Astrocyte (in vitro differentiated cells and primary cell): ENCODE measurements at places on chromosomes 6 and 20. TPM values are rescaled to one million over a fixed set of nuclear protein-coding genes. Genes with fewer than 3 reads are reported as not detected.
A peak's percentile ranks its signal among the peaks of the same experiment; 100 is the strongest.

GRCh38 chr6:42929821-42930360 lies 611 bp downstream of the CNPY3 start:
- no peaks in the 10 kb centered on the region for H3K36me3 ChIP-seq
- H3K27me3 ChIP-seq: no peaks in the 10 kb centered on the region
- peak overlapping the region; percentile 76 for H3K4me3 ChIP-seq
- peaks cover 10% of the 10 kb centered on the region for H3K4me1 ChIP-seq
- peak overlapping the region; percentile 86 for H3K27ac ChIP-seq

DNA sequence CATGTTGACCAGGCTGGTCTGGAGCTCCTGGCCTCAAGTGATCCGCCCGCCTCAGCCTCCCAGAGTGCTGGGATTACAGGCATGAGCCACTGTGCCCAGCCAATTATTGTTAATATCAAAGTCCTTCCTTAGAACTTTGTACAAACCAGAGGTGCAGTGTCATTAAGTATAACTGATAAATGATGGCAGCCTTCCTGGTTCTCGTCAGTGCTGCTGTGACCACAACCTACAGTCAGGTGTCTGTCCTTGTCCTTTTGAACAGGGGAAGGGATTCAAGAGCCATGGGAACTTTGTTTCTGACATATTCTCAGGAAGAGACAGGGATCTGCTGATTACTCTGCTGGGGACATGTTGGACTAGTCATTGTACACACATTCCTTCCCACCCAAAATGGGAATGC lies 103.2 kb upstream of the TIAM2 start:
- no peaks in the 10 kb centered on the region for H3K36me3 ChIP-seq
- no peak overlapping the region for H3K4me3 ChIP-seq
- H3K27ac ChIP-seq: no peak overlapping the region
- peaks cover 7% of the 10 kb centered on the region for H3K4me1 ChIP-seq

DNA sequence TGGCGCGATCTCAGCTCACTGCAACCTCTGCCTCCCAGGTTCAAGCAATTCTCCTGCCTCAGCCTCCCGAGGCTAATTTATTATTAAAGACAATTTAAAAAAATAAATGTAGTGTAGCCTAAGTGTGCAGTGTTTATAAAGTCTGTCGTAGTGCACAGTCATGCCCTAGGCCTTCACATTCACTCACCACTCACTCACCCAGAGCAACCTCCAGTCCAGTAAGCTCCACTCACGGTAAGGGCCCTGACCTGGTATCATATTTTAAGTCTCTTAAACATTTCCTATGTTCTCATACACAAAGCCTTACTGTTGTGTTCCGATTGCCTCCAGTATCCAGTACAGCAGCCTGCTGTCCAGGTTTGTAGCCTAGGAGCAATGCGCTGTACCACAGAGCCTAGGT lies 168.2 kb upstream of the FOXQ1 start:
- peak; percentile 19 for DNase-seq
- H3K4me3 ChIP-seq: no peak overlapping the region
- peak overlapping the region; percentile 62 for H3K27ac ChIP-seq

DNA sequence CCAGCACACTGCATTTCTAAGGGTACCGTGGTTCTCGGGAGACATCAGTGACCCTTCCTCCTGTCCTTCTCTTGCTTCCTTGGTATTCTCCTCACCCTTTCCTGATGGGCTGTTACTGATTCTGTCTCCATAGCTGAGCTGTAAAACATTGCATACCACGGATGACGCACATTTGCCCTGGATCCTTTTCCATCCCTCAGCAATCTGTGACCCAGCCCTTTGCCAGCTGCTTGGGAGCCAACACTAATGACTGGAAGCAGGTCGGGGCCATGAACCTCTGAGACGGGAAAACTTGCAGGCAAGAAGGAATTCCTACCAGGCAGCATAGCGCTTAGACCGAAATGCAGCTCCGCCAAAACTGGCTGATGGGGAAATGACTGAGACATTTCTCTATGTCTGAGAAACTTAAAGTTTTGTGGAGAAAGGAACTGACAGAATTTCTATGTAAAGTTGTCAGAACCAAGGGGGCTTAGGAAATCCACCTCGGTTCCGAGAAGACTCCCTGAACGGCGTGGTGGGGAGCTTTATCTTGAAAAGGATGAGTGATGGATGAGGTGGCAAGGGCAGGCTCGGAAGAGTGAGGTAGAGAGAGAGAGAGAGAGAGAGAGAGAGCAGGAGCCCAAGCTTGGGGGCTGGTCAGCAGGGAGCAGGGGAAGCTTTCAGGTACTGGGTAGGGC lies 19.2 kb downstream of the TUBB2B start:
- H3K4me1 ChIP-seq: peaks cover 40% of the 10 kb centered on the region
- H3K36me3 ChIP-seq: no peaks in the 10 kb centered on the region
- H3K27ac ChIP-seq: peak overlapping the region; percentile 80
- DNase-seq: peak; percentile 96
- H3K27me3 ChIP-seq: no peaks in the 10 kb centered on the region
- H3K4me3 ChIP-seq: peak overlapping the region; percentile 30

- H3K4me1 ChIP-seq: no peaks in the 10 kb centered on the region
- H3K27ac ChIP-seq: no peak overlapping the region
- no peak overlapping the region for H3K4me3 ChIP-seq
- H3K27me3 ChIP-seq: no peaks in the 10 kb centered on the region
- H3K36me3 ChIP-seq: no peaks in the 10 kb centered on the region
These were observed 20.8 kb downstream of the CYP24A1 start for GRCh38 chr20:54153041-54153327.

DNA sequence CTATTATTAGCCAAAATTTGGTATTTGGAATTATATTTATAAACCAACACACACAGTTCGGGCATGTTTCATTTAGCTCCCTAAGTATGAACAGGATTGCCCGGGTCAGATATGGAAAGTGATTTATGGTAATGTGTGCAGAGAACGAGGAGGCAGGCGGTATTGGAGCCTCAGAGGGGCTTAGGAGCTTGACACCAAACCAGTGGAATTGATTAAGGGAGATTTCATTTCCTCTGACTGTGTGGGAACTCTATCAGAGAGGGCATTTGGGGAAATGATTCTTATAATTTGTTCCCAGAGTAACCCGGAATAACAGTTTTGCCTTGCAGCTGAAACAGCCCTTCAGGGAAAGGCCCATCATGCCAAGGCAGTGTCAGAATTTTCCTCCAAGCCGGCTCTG lies 115.1 kb upstream of the SPTLC3 start:
- no peaks in the 10 kb centered on the region for H3K4me1 ChIP-seq
- no peak for DNase-seq
- no peaks in the 10 kb centered on the region for H3K36me3 ChIP-seq
- H3K27ac ChIP-seq: no peak overlapping the region

The WDR27 gene
- total RNA-seq: 28.7 and 31.2 TPM in 2 replicates

The PPIL1 gene
- 34.7 and 36.6 TPM in 2 replicates for total RNA-seq
